Activated naive CD8-positive, alpha-beta T cell treated with anti-CD3 and anti-CD28 coated beads, Interleukin-2, amount 50 U/mL, for 16 hours (primary cell): ENCODE measurements at places on chromosomes 7 and 10.
A peak's percentile ranks its signal among the peaks of the same experiment; 100 is the strongest.

- DNase-seq: no peak
These were observed 152.1 kb upstream of the MKI67 start for GRCh38 chr10:128278362-128278761.

GRCh38 chr10:114271779-114272167 is 32.7 kb downstream of the VWA2 start:
- no peak for DNase-seq

DNA sequence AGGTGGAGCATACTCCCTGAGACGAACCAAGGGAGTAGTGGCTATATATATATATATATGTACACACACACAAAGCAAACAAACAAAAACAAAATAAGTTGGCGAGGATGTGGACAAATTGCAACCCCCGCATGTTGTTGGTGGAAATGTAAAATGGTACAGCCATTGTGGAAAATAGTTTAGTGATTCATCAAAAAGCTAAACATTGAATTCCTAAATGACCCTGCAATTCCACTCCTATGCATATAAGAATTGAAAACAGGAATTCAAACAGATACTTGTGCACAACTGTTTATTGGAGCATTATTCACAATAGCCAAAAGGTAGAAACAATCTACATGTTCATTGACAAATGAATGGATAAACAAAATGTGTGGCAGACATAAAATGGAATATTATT is 407.9 kb downstream of the KCNMA1 start:
- no peak for DNase-seq

DNA sequence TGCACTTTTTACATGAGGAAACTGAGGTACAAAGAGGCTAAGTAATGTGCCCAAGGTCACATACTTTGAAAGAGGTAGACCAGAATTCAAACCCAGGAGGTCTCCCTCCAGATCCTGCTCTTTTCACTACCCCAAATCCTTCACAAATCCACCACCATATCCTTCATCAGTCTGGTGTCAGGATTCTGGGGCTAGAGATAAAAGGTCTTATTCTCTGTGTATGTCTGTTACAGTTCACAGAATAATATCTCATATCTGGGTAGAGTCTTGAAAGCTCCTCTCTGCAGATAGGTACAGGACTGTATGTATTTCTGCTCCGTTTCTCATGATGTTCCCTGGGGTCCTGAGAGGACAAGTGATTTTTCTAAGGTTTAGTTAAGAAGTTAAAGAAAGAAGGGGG is 4.9 kb downstream of the PIK3CG start:
- DNase-seq: no peak

DNA sequence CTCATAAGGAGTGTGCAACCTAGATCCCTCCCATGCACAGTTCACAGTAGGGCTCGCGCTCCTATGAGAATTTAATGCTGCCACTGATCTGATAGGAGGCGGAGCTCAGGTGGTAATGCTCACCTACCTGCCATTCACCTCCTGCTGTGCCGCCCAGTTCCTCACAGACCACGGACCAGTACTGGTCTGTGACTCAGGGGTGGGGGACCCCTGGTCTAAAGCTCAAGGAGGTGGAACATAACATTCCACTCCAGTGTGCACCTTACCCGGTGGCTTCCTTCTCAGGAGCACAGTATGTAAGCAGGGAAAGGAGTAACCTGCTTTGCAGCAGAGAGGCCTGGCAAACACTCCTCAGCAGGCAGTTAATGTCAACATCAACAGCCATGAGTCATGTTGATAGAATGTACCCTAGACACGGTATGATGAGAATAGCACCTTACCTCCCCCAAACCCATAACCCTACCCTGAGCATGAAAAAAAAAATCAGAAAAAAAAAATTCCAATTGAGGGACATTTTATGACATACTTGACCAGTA is 273.5 kb downstream of the FGFR2 start:
- no peak for DNase-seq

DNA sequence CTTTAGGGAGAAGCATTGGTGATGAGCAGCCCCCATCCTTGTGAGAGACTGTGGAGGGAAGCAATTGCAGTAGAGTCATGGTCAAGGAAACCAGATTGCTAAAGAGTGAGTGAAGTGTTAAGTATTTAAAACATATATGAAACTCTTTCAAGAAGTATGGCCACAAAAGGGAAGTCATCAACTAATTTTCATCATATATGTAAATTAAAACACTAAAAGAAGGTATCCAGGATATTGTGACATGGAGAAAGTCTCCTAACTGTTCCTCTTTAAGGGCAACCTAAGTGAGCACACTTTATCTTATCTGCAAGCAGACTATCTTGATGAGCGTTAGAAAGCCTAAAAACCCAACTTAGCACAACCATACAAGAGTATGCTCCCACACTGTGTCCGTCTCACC is 69.7 kb downstream of the CD36 start:
- no peak for DNase-seq

- DNase-seq: no peak
These were observed 118.0 kb downstream of the CELF2 start for GRCh38 chr10:11135709-11136108.

DNA sequence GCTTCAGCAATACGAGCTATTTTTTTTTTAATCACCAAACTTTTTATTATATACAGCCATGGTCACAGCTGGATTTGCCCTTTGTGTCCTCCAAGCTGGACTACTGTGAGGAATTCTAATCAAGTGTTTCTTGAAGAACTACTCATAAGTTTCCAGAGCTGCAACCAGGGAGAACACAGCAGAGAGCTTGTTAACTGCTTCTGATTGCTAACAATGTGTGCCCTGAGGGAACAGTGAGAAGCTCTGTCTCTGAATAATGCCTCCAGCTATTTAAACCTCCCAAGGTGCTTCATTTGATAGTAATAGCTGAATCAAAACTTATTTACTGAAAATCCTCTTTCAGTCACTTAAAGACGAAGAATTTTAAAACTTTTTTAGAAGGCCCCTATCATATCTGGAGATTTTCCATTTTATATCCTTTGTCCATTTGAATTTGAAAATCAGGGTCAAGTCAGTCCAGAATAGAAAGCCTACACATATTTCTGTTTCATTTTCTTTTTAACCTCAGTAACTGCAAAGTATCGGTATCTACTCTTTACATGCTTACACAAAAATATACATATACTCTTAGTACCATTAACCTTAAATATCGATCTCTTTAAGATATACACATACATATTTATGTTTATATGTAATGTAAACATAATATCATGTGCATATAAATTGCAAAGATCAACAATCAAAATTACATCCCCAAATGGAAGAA is 1024.2 kb downstream of the GRM8 start:
- DNase-seq: no peak

GRCh38 chr10:70761031-70761601 is 24.1 kb downstream of the TBATA start:
- no peak for DNase-seq

DNA sequence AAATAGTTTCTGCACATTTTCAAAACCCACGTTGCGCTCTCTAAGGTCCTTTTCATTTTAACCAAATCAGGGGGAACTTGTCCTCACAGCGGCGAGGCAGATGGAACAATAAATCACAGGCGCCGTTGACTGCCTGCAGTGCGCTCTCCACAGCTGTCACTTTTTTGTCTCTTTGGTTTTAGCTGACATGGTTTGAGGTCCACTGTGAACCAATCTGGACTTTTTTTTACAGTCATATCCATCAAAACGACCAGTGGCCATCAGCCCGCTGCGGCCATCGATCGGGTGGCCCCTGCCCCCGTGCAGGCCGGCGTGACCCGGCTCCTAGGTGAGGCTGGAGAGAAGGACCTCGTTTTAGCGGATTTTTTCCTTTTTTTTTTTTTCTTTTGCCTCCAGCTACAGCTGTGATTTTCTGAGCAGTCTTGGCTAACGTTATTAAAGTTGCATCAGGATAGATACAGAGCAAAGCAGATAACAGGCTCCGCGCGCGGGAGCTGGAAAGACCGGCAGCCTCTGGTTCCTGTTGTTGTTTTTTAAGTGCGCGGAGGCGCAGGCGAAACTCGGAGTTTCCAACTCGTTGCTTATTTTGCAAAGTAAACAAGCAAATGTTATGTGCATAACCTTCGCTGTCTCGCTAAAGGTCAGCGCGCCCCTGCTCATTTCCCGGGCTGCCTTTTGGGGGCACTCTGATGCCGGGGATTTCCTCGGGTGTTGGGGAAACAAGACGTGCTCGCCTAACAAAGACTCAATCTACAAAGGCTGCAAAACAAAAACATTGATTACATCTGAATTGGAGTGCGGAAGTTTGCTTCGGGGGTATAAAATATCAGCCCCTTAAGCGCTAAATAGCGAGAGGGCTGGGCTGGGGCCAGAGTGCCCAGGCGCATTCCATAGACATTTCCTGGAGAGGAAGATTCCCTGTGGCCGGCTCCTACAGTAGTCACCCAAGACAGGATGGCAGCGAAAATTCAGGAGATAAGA is 414.8 kb upstream of the MKI67 start:
- no peak for DNase-seq

DNA sequence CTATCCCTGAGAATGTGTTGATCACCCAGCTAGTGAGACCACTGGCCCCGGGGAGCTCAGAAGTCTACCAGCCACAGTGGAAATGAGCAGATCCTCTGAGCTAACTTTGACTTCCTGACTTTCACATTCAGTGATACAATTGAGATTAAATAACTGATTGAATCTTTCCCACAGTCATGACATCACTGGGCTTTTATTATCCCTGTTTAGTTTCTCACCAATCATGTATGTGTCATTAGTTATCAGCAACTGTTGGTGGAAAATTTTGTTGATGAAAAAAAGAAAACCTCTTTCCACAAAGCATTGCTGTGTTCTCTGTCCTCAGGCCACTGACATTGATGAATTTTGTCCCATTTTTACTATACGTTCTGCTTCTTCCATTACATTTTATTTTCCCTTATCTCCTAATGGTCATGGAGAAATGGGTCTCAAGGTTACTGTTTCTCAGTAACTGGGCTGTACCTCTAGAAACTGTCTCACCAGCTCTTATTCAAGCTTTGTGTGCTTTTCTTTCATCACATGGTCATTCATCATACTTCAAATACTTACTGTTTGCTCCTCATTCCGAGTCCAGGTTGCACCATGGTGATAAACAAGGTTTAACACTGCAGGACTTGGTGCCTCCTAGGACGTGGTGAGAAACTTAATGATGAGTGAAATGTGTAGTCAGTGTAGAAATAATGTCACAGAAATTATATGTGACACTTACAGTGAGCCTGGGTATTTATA is 304.7 kb downstream of the CDK14 start:
- no peak for DNase-seq

DNA sequence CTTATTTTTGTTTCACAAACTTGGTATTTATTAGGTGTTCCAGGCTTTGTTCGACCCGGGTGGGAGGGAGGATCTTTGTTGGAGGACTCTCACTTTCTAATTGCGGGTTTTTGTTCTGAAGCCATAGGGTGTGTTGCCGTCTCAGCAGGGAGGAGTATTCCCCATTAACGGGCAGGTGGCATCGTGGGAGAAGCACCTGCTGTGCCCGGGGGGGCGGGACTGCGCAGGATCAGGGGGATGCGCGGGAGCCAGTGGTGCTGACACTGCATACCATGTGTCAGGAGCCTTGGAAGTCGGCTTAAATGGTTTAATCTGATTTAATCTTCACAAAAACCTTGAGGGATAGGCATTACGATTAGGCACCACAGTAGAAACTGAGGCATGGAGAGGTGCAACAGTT is 113.0 kb downstream of the MGMT start:
- DNase-seq: no peak

- no peak for DNase-seq
These were observed at the start of gene LOXL4 for GRCh38 chr10:98267894-98268693. TSS of gene LOXL4 (minus strand) at chr10:98268194. CDS start at chr10:98263019, 5,175 bp downstream.

DNA sequence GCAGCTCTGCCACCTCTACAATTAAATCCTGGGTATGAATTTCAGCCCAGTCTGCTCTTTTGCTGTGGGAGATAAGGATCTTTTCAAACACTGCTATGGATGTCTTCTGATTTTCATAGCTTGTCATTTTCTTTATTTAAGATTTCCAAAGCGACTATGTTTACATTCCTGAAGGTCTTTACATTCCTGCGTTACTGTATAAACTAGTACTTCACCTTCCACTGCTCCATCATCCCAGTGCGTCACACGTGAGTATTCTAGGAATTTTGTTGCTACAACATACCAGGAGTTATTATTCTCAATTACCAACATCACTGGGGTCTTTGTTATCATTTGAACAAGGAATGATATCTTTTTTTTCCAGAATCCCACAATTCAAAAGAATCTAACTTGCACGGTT is 944.7 kb downstream of the SORCS3 start:
- DNase-seq: no peak

DNA sequence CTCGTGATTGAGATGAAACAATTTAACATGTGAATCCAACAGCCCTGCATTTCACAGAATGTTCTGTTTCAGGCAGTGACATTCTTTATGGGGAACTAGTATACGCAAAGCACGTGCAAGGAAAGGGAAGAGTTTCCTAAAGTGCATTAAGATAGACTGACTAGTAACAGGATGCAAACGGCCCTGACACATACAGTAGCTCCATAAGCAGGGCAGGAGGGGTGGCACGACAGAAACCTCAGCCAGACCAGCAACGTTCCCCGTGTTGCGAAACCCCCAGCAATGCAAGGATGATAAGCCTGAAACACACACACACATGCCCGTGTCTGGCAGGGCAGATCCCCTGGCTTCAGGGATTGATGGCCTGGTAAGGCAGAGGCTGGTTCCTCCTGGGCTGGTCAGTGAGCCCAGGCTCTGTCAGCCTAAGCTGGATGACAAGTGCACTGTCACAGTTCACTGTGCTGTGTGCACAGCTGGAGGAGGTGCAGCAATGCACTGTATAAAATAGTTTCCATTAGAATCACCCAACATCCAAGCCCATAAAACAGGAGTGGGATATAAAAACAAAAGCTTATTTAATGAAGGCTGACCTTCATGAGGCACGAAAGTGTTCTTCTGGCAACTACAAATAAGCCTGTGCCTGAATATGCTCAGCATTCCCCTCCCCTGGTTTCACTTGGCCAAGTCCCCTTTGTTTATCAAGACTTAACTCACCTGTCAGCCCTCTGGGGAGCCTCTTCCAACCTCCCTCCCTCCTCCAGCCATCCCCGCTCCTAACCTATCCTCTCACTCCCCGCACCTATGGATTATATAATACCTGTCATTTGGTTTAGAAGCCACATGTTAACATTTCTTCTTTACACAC is 88.8 kb downstream of the GSAP start:
- DNase-seq: no peak

GRCh38 chr10:62457598-62457997 is 83.4 kb downstream of the ZNF365 start:
- DNase-seq: no peak

- peak; percentile 34 for DNase-seq
These were observed 126.5 kb downstream of the CUBN start for GRCh38 chr10:17003151-17003550.
